ENCODE measurements at places on chromosomes 7 and 10. TPM values are rescaled to one million over a fixed set of nuclear protein-coding genes. Genes with fewer than 3 reads are reported as not detected.
A peak's percentile ranks its signal among the peaks of the same experiment; 100 is the strongest.

The PLXNA4 gene
- 0.35 TPM for total RNA-seq

The METTL27 gene
- total RNA-seq: 13.5 TPM

The SLC26A5 gene
- total RNA-seq: 0.11 TPM

The CWF19L1 gene
- 34.8 TPM for total RNA-seq

The C7orf33 gene
- not detected for total RNA-seq

The TMEM106B gene
- 32.6 TPM for total RNA-seq

The PDCD11 gene
- 99.5 TPM for total RNA-seq

The CDH23 gene
- total RNA-seq: 1.1 TPM

- peaks cover 57% of the 10 kb centered on the region for H3K27me3 ChIP-seq
- no peak overlapping the region for H3K27ac ChIP-seq
These were observed 1.4 kb upstream of the DRGX start for GRCh38 chr10:49397036-49397999.

DNA sequence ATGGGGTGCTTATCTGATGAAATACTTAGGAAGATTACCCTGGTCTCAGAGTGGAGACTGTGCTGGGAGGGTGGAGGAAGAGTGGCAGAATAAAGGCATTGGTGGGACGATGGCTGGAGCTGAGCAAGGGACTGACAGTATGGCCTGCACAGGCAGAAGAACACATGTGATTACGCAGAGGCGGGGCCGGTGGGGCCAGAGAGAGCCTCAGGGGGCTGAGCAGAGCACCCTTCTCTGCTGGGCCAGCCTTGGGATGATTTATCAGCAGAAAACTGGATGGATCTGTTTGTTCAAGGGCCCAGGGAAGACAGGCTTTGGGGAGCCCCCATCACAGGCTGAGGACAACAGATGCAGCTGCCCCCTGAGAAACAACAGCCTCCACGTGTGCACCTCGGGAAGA, 272.1 kb downstream of the SDK1 start:
- peaks cover 3% of the 10 kb centered on the region for H3K4me1 ChIP-seq
- no peak overlapping the region for H3K27ac ChIP-seq
- no peaks in the 10 kb centered on the region for H3K27me3 ChIP-seq
- no peak overlapping the region for H3K4me3 ChIP-seq

DNA sequence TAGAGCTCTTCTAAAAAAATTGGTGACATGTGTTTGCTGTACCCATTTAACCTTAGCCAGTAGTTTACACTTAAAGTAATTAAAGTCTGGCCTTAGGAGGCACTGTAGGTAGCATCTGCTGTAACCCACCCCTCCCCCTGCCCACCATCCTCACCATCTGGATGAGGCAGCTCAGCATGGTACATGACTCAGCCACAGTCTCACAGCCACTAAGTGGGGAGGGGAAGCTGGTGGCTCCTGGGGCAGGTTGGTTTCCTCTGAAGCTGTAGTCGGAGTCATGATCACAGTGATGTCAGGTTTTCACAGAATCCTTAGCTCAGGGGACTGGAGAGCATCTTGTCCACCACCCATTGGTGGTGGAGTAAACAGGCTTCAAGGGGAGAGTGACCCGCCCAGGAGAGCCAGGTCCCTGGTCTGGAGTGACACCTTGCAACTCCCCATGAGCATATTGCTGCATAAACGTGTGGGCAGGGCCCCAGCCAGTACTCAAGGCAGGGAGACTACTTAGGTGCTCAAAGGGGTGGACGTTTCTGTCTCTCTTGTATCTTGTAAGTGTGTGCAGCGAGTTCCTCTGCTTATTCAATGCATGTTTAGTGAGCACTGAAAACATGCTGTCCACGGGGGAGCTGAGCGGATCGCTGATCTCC, 125.9 kb downstream of the GRK5 start:
- H3K36me3 ChIP-seq: no peaks in the 10 kb centered on the region
- H3K27me3 ChIP-seq: no peaks in the 10 kb centered on the region
- no peak overlapping the region for H3K27ac ChIP-seq
- H3K4me1 ChIP-seq: no peaks in the 10 kb centered on the region

GRCh38 chr7:19610194-19610943, 98.5 kb downstream of the POLR1F start:
- no peaks in the 10 kb centered on the region for H3K4me1 ChIP-seq
- H3K27ac ChIP-seq: no peak overlapping the region
- no peaks in the 10 kb centered on the region for H3K36me3 ChIP-seq
- no peak for DNase-seq
- no peak overlapping the region for H3K4me3 ChIP-seq

DNA sequence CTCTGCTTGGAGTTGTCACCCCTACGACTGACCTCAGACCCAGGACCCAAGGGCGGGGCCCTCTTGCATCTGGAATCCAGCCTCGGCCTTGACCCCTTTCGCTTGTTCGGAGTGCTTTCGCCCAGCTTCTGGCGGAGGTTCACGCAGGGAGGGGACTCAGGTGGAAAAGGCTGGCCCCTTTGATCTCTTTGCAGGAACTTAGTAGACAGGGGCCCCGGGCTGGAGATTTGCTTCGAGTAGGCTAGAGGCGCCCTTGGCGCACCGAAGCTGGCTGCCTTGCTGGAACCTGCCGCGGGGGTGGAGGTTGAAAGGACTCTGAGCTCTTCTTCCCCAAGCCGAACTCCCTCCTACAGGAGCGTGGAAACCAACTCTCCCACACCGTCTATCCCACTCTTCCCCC, 255.1 kb downstream of the OTUD1 start:
- H3K27ac ChIP-seq: no peak overlapping the region
- peaks cover 45% of the 10 kb centered on the region for H3K27me3 ChIP-seq
- H3K36me3 ChIP-seq: no peaks in the 10 kb centered on the region
- H3K4me3 ChIP-seq: peak overlapping the region; percentile 67
- DNase-seq: peak; percentile 44

GRCh38 chr10:115727129-115727528, 545.9 kb downstream of the GFRA1 start:
- no peak for DNase-seq
- H3K27ac ChIP-seq: no peak overlapping the region
- no peaks in the 10 kb centered on the region for H3K36me3 ChIP-seq
- H3K4me1 ChIP-seq: no peaks in the 10 kb centered on the region
- no peak overlapping the region for H3K4me3 ChIP-seq

DNA sequence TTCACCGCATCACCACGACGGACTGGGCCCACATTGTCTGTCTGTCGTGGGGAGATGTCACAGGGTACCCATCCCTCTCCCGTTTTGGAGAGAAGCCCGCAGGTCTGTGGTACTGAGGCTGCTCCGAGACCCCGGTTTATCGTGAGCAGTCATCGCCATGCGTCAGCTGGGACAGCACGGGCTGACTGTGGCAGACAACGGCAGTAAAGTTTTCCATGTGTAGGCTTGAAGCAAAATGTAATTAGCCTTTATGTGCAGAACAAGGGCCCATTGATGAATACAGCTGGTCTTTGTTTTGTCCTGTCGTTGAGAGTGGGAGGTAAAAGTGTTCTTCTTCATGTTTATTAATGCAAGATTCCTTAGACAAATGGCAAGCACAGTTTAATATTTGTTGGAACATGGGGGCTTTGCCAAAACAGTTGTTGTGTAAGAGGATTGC, 167.4 kb upstream of the SH2B2 start:
- no peaks in the 10 kb centered on the region for H3K27me3 ChIP-seq
- DNase-seq: no peak
- no peak overlapping the region for H3K27ac ChIP-seq
- H3K4me3 ChIP-seq: no peak overlapping the region
- H3K36me3 ChIP-seq: peaks cover 42% of the 10 kb centered on the region
- H3K4me1 ChIP-seq: no peaks in the 10 kb centered on the region

- H3K27me3 ChIP-seq: no peaks in the 10 kb centered on the region
- no peaks in the 10 kb centered on the region for H3K4me1 ChIP-seq
- no peak overlapping the region for H3K27ac ChIP-seq
- H3K36me3 ChIP-seq: peaks cover 6% of the 10 kb centered on the region
- DNase-seq: no peak
- H3K4me3 ChIP-seq: no peak overlapping the region
These were observed 123.0 kb downstream of the CXCL12 start for GRCh38 chr10:44261710-44262455.

- no peak overlapping the region for H3K4me3 ChIP-seq
- H3K27me3 ChIP-seq: no peaks in the 10 kb centered on the region
- no peak overlapping the region for H3K27ac ChIP-seq
- DNase-seq: no peak
- no peaks in the 10 kb centered on the region for H3K36me3 ChIP-seq
These were observed 658.6 kb downstream of the CCSER2 start for GRCh38 chr10:84987039-84987438.

- no peak overlapping the region for H3K27ac ChIP-seq
- peaks cover 5% of the 10 kb centered on the region for H3K36me3 ChIP-seq
- H3K4me3 ChIP-seq: no peak overlapping the region
- no peak for DNase-seq
These were observed 175.8 kb upstream of the KAT6B start for GRCh38 chr10:74650613-74651012.

GRCh38 chr10:6072215-6072934, 10.2 kb upstream of the IL2RA start:
- H3K36me3 ChIP-seq: no peaks in the 10 kb centered on the region
- H3K27ac ChIP-seq: no peak overlapping the region
- DNase-seq: no peak
- H3K4me3 ChIP-seq: no peak overlapping the region

DNA sequence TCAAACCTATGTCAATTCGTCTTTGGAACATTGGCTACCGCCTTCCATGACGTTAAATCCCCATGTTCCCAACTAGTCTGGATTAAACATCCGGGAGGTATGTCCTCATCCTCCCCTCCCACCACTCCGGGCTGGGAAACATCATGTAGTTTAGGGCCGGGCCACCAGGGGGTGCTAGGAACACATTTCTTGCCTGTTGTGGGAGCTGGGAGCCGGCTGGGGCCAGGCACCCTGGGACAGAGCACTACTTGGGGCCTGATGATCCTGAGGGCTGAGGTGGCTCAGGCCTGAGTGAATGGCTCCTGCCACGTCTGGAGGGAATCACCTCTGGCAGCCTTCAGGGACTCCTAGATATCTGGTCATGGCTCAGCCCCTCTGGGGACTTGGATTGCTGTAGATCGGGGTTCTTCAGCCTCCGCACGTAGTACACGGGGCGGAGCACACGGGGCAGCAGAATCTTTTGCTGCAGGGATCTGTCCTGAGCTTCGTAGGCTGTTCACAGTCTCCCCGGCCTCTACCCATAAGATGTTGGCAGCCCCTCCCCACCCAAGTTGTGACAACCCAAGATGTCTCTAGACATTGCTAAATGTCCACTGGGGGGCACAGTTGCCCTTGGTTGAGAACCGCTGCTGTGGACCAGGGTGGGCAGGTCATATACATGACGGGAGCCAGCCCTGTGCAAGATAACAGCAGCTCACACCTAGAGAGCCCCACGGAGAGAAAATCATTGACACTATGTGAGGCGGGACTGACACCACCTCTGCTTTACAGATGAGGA, 141.2 kb upstream of the ZNF716 start:
- DNase-seq: no peak
- H3K27ac ChIP-seq: no peak overlapping the region
- H3K36me3 ChIP-seq: peaks cover 17% of the 10 kb centered on the region

- no peak overlapping the region for H3K4me3 ChIP-seq
- H3K4me1 ChIP-seq: peaks cover 10% of the 10 kb centered on the region
- H3K36me3 ChIP-seq: peaks cover 22% of the 10 kb centered on the region
- H3K27ac ChIP-seq: no peak overlapping the region
These were observed 53.7 kb upstream of the SEMA3A start for GRCh38 chr7:84248267-84248666.

DNA sequence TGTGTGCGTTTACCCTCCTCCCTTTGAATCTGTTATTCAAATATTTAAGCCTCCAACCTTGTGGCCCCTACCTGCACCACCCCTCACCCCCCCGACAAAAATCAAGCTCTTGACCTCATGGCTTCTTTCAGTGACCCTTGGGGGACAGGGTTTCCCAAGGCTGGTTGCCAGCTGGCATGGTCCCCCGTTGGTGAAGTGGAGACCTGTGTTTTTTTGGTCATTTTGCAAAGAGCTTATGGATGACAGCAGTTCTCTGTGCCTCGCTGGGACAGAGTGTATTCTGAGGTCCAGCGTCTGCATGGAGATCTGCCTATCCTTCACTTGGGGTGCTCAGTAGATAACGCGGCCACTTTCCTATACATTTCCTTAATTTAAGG, 111.0 kb downstream of the TCF7L2 start:
- H3K36me3 ChIP-seq: no peaks in the 10 kb centered on the region
- H3K27me3 ChIP-seq: no peaks in the 10 kb centered on the region
- DNase-seq: peak; percentile 14
- no peak overlapping the region for H3K4me3 ChIP-seq

- no peak overlapping the region for H3K27ac ChIP-seq
- H3K36me3 ChIP-seq: peaks cover 3% of the 10 kb centered on the region
- H3K27me3 ChIP-seq: peaks cover 16% of the 10 kb centered on the region
These were observed 3.7 kb upstream of the STK32C start for GRCh38 chr10:132311338-132311939.

DNA sequence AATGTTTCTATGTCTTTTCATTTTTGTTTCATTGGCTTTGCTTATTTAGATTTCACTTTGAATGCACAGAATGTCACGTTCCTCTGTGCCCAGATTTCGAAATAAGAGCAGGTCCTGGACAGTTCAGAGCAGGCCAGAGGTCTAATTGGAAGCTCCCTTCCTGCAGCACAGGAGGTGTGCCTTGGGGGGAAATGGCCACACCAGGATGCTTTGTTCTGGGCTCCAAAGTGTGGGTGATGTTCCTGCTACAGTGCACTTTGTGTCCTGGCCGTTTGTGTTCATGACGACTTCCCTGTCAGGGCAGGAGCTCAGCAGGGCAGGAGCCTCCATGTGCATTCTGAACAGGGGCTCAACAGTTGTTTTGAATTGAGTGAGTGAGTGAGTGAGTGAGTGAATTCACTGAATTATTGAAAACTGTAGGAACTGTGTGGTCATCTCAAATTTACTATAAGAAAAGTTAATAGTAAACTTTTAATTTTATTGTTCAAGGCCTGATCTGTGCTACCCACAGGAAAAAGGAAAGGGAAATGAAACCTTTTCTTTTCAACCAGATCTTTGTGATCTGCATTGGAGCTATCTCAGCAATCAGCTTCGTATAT, 109.5 kb upstream of the GJD4 start:
- DNase-seq: no peak
- H3K27me3 ChIP-seq: no peaks in the 10 kb centered on the region
- peaks cover 9% of the 10 kb centered on the region for H3K4me1 ChIP-seq
- no peak overlapping the region for H3K27ac ChIP-seq
- no peaks in the 10 kb centered on the region for H3K36me3 ChIP-seq

DNA sequence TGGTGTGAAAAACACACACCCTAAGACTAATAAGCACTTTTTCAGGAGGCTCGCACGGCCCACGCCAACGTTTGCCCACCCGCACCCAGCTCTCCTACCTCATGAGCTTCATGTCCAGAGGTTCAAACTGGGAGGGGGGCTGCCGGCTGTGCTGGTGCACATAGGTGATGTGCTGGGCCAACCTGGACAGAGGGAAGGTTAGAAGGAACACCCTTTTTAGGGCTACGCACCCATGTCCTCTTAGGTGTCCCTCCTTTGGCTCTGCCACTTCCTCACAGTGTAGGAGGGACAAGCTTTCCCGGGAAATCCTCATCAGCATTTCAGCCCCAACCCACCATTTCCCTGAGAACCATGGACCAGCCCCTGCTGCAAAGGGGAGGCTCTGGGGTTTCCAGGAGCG, 5.9 kb downstream of the MCM7 start:
- no peak for DNase-seq
- peaks cover 94% of the 10 kb centered on the region for H3K36me3 ChIP-seq
- no peaks in the 10 kb centered on the region for H3K27me3 ChIP-seq
- H3K27ac ChIP-seq: no peak overlapping the region
- no peaks in the 10 kb centered on the region for H3K4me1 ChIP-seq

- H3K4me1 ChIP-seq: no peaks in the 10 kb centered on the region
- no peaks in the 10 kb centered on the region for H3K36me3 ChIP-seq
- no peak for DNase-seq
- no peak overlapping the region for H3K27ac ChIP-seq
These were observed 161.9 kb downstream of the GRID1 start for GRCh38 chr10:86204421-86205305.

Data from H9 (cell line).